Naive thymus-derived CD4-positive, alpha-beta T cell (primary cell): ENCODE measurements at places on chromosomes 6 and 20.

DNA sequence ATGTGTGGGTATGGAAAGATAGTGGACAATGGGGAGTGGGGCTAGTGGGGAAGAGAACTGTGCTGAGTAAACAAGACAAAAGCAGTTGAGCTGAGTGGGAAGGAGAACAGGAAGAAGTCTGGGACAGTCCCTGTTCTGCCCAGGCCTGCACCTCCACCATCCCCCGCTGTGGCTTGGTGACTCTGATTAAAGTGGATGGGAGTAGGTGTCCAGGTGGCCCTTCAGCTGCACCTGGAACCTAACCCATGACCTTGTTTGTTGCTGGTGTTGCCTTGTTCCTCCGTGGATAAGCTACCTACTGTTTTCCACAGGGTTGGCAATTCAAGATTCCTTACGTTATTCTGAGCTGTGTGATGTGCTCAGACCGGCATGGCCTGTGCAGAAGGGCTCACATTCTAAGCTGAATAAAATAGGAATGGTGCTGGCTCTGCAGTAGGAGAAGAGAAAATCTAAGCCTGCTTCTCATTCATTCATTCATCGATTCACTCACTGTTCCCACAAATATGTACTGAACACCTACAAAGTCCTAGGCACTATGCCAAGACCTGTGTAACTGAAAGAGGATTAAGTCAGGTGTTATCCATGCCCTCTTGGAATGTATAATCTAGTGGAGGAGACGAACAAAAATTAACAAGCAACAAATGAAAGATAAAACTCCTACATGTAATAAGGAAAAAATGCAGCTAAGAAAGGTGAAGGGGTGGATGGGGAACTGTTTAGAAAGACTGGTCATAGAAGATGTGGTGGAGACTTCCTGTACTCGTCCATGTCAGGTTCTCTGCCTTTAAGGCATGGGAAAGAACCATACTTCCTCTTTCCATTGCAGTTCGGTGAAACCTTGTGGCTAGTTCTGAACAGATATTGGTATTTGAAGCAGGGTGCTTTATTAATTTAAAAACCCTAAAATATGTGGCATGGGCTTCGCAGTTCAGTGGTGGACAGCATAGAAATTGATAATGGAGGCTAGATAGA lies 10.1 kb upstream of the CALHM6 start:
- no peak for DNase-seq

- DNase-seq = no peak
Measured at GRCh38 chr6:134166511-134167261, 114.3 kb upstream of the SLC2A12 start.

- DNase-seq = no peak
Measured at GRCh38 chr6:134216301-134217010, 101.5 kb downstream of the SGK1 start.

- DNase-seq = no peak
Measured at GRCh38 chr20:9021216-9021615, 47.7 kb upstream of the PLCB4 start.

GRCh38 chr6:6234963-6235362 lies 85.5 kb downstream of the F13A1 start:
- no peak for DNase-seq

DNA sequence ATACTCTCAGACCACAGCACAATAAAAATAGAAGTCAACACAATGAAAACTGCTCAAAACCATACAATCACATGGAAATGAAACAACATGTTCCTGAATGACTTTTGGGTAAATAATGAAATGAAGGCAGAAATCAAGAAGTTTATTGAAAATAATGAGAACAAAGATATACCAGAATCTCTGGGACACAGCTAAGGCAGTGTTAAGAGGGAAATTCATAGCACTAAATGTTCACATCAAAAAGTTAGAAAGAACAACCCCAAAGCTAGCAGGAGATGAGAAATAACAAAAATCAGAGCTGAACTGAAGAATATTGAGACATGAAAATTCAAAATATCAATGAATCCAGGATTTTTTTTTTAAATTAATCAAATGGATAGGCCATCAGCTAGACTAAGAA lies 183.3 kb downstream of the BACH2 start:
- DNase-seq = no peak

- no peak for DNase-seq
Measured at GRCh38 chr6:14366315-14366714, 248.7 kb downstream of the CD83 start.

GRCh38 chr6:14796974-14797762 lies 448.7 kb upstream of the JARID2 start:
- DNase-seq = no peak

DNA sequence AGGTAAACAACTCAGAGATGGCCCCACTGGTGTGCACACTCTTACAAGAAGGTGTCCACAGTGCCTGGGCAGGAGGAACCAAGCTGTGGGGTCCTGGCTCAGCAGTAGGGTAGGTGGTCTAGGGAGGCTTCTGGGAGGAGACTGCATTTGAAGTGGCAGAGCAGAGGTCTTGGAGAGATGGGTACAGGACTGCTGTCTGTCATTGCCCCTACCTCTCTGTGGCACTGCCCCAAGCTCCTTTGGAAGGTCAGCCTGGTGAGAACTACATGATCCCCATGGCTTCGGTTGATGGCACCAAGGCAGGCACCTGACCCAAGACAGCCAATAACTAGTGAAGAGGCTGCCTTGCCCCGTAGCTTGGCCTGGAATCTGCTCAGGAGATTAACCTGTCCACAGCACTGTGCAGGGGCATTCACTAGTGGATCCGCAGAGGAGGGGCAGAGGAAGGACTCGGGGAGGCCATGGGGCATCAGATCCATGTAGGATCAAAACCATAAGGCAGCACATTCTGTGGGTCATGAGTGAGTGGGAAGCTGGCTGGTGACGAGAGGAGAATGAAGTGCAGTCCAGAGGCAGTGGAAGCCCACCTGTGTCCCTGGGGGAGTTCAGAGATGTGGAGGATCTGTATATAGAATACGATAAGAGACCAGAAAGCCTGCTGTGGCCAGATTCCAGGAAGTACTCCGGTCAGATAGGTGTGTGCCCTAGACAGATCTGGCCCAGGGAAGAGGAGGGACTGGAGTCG lies 162.0 kb downstream of the GRM4 start:
- no peak for DNase-seq

- DNase-seq = peak; percentile 6
Measured at GRCh38 chr20:26209171-26209941, 512.7 kb upstream of the ZNF337 start.

DNA sequence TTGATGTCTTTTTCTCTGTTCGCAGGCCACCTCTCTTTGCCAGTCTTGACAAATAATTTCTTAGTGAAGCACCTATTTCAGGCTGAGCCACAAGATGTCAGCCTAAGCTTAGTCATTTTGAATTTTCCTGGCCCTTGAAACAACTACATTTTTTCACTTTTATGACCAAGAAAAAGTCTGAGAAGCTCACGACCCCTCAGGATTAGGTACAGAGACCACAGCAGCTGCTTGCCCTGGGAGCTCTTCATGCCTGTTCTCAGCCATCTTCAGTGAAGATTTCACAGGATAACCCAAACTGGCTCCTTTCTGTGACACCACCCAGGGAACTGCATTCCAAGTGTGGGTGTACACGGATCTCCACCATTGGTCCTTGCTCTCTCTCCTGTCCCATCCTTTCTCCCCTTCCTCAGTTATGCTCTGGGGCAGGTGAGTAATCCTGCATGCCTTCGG lies 38.4 kb upstream of the SPTLC3 start:
- DNase-seq = peak; percentile 34
